NCI-H2029 (cell line): ENCODE measurements at places on chromosomes 5 and 9.
A peak's percentile ranks its signal among the peaks of the same experiment; 100 is the strongest.

DNA sequence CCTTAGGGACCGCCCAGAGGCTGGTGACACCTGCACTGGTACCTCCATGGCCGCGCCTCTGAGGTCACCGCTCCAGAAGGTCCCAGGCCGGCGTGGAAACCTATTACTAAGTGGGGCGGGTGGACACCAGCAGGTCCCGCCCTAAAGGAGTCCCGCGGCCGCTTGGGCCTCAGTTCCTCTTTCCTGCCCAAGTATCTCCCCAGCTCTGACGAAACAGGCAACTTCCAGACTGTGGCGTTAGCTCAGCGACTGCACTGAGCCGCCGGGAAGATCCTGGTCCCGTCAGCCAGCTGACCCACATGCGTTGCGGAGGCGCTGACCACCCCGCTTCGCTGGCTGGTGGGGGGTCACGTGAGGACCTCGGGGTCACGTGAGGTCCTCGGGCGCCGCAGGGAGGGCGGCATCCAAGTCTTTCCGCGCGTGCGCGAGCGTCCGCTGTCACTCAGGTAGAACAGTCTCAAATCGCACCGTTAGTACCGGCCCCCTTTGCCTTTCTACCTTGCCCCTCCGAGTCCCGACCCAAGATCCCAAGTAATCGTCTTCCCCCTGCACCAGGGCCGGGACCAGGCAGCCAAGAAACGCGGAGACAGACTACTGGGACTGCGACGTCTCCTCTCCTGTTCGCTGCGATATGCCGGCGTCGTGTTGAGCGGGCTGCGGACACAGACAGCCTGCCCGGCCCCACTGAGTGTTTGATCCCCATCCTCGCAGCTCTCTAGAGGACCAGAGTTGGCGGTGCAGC lies 53.7 kb upstream of the KDM4C start:
- peak; percentile 61 for DNase-seq

- DNase-seq = no peak
Observed at GRCh38 chr5:137462265-137462590, 36.9 kb downstream of the SPOCK1 start.

GRCh38 chr5:52799358-52799982 lies 11.8 kb downstream of the ITGA1 start:
- DNase-seq = peak; percentile 36

DNA sequence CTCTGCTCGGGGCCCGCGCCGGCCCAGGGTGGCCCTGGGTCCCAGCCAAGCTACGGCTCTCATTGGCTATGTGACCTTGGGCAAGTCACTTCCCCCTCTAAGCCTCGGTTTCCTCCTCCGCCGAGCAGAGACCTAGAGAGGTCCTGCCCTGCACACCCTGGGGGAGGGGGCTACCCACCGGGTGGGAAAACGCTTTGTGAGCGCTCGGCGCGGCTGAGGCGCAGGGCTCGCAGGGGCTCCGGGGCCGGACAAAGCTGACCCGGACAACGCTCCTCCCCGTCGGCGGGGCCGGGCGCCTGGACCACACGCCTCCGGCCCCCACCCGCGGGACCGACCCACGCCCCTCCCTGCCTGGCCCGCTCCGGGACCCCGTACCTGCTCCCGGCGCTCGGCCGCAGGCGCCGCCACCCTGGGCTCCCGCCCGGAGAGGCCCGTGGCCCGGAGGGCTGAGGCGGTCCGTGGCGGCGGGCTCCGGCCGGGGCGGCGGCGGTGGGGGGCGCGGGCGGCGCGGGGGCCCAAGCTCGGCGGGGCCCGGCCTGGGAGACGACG lies 85.7 kb upstream of the MELK start:
- DNase-seq = peak; percentile 20

GRCh38 chr9:116813031-116813300 lies 125.9 kb downstream of the TRIM32 start:
- DNase-seq = no peak

GRCh38 chr5:169174923-169175322 lies 126.0 kb downstream of the SLIT3 start:
- DNase-seq = no peak
